ENCODE measurements at places on chromosomes 11 and 22.
A peak's percentile ranks its signal among the peaks of the same experiment; 100 is the strongest.

- no peak for DNase-seq
Observed at GRCh38 chr11:57370251-57370650, 10.7 kb downstream of the PRG3 start.

DNA sequence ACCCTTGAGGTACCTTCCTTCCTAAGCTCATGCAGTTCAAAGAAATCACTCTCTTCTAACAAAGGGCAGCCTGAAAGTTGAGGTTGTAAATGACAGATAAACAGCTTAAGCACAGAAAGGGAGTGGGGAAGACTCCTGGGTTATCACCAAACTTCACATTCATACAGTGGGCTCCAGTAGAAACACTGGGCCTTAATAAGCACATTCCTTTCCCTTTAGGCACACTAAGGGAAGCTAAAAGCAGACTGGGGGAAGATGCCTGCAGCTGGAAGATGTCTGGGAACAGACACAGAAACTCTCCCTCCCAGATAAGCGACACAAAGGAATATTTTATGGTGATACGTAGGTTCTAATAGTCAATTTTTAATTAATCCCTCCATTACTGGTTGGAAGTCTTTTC is 350.3 kb upstream of the MPPED2 start:
- DNase-seq, result no peak

DNA sequence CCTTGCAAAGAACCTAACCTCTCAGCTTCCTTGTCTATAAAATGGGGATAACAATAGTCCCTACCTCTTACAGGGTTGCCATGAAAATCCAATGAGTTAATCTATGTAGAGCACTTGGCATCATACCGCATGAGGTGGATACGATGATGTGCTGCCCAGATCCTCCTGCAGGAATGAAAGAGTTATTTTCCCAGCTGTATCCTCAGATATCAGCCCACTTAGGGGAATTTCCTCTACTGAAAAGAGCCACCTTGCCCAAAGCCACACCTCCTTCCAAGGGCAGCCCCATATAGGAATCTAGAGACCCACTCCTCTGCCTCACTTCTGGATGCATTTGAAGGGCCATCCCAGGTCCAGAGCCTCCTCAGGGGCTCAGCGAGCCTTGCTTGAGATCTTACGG is 128.4 kb downstream of the CCDC81 start:
- no peak for DNase-seq

DNA sequence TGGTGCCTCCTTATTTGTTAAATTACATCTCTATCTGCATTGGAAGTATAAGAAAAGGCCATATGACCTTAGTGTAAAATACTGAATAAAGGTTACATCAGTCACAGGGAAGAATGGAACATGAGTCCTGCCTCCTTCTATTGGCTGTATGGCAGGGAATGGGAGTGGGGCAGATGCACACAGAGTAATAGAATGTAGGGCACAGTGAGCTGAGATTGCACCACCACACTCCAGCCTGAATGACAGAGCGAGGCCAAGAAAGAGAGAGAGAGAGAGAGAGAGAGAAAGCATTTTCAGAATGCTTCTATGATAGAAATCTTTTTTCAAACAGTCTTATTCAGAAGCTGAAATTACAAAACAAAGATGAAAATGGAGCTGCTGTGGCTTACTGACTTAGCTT is 58.8 kb downstream of the SLN start:
- DNase-seq, result no peak

DNA sequence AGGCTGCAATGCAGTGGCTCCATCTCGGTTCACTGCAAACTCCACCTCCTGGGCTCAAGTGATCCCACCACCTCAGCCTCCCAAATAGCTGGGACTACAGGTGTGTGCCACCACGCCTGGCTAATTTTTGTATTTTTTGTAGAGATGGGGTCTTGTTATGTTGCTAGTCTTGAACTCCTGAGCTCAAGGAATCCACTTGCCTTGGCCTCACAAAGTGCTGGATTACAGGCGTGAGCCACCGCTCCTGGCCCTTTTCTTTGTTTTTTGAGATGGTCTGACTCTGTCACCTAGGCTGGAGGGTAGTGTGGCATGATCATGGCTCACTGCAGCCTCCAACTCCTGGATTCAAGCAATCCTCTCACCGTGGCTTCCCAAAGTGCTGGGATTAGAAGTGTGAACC is 21.0 kb downstream of the ARFGAP3 start:
- DNase-seq, result no peak

DNA sequence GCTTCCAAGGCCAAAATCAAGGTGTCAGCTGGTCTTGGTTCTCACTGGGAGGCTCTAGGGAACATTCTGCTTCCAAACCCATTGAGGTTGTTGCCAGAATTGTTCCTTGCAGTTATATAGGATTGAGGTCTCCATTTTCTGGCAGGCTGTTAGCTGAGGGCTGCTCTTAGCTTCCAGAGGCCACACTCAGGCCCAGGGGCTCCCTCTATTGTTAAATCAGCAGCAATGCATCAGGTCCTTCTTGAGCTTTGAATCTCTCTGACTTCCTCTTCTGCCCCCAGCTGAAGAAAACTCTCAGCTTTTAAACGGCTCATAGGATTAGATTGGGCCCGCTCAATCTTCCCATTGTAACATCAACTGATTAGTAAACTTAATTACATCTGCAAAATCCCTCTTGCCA is 39.3 kb upstream of the BSX start:
- no peak for DNase-seq

GRCh38 chr11:37088573-37088910 is 490.5 kb upstream of the RAG2 start:
- DNase-seq, result no peak

- peak; percentile 82 for DNase-seq
Observed at GRCh38 chr11:117907276-117908108, 21.7 kb downstream of the TMPRSS13 start.

DNA sequence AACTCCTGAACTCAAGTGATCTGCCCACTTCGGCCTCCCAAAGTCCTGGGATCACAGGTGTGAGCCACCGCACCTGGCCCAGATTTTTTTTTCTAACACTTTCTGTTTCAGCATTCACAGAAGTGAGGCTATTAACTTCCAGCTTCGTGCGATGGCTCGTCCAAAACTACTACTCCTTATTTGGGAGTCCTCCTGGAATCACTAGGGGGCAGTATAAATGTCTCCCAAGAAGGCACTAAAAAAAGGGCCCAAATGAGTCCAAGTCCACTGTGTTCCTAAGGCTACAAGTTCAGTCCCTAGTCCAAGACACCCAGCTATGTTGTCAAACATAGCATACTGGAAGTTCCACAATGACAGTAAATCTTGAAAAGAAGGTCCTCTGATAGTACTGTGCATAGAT is 63.2 kb upstream of the BIRC3 start:
- DNase-seq, result no peak

- no peak for DNase-seq
Observed at GRCh38 chr22:35116817-35117216, 50.9 kb downstream of the ISX start.

GRCh38 chr11:94272738-94273313 is 31.6 kb upstream of the IZUMO1R start:
- DNase-seq, result no peak

- no peak for DNase-seq
Observed at GRCh38 chr11:116072133-116072532, 567.9 kb upstream of the CADM1 start.

- no peak for DNase-seq
Observed at GRCh38 chr11:70556884-70557741, 158.8 kb downstream of the CTTN start.

DNA sequence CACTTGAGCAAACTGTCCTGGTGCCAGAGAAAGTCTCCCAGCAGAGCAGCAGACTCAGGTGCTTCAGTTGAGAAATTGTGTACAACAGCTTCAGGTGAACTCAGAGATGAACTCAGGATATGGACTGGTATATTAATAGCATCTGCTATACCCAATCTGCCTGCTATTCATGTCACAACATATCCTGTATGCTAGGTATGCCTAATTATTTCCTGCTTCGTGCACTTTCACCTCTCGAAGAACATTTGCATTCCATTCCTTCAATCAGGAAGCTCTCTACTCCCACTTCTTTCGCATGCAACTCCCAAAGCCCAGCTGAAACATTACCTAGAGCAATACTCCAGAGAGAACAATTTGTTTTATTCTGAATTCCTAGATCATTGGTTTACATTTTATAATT is 207.7 kb downstream of the KCNA4 start:
- no peak for DNase-seq

GRCh38 chr11:101582989-101583250 is 887 bp downstream of the TRPC6 start:
- DNase-seq, result no peak

DNA sequence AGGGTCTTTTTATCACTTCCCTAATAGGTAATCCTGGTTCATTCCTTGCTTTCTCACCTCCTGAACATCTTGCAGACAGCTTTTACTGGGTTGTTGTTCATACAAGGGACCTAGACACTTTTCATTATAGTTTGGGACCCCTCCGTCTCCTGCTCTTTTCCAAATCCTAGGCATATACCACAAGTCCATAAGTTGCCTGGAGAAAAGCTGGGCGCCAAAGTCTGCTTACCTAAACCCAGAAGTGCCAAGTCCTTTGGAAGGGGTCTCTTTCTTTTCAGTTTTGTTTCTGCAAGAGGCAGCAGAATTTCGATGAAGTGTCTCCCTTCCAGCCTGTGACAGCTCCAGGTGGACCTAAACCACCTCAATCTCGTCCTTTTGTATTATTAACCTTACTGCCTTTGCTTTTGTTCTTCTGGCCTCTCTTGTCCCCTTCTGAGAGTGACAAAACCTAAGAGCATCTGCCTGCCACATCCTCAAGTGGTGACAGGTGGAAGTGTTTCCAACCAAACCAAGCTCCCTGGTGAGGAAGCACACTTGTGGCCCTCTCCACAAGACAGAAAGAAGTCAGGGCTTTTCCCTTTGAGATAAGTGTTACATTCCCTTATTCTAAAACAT is 19.5 kb upstream of the P2RY6 start:
- DNase-seq, result peak; percentile 44

DNA sequence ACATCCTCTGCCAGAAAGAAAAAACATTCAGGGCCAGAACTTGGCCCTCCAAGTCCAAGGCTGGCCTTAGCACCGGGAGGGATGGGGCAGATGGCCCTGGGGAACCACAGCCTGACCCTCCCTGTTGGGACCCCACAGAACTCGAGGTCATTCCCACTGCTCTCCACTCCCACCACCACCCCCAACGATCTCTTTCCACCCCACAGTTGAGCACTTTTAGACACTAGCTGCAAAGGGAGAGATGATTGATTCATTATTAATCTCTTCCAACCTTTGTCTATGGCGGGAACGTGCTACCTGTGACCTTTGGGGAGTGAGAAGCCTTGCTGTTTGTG is 869.7 kb downstream of the BRD1 start:
- peak; percentile 25 for DNase-seq

DNA sequence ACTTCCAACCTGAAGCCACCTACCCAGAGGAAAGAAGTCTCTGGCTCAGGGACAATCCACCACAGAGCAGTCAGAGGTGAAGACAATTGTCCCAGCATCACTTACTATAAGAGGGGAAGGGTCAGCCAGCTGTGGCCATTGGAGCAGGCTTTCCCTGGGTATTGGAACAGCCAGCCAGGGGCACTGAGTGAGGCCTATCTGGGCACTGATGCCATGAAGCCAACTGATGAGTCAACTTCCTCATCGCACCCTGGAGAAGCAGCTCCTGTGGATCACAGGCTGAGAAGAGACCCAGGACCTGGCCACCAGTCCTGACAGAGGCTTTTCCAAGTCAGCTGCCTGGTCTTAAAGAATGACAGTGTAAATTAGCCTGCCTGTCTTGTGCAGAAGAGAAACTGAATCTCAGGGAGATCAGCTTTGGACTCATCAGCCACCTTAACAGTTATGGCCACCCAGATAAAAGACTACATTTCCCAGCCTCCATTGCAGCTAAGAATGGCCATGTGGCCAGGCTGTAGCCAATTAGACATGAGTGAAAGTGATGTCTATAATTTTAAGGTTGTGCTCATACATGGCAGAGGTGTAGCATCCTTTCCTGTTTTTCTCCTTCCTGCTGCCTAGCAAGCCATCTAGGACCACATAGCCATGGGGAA is 19.0 kb downstream of the CHST1 start:
- no peak for DNase-seq

GRCh38 chr11:92557879-92558278 is 333.3 kb downstream of the FAT3 start:
- no peak for DNase-seq

DNA sequence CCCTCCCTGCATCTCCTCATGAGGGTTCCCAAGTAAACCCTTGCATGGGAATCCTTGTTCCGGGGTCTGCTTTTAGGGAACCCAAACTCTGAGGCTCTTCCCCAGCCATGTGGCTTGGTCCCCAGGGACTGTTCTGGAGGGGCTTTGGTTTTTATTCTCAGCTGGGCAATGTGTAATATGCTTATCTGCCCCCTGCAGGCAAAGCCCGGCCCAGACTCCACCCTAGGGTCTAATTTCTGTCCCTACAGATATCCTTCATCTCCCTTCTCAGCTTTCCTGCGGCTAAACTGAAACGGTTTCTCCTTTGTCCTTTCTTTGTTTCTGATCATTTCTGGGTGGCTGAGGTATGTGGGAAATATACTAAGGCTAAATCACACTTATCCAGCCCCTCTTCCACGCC is 37.1 kb downstream of the TST start:
- no peak for DNase-seq

GRCh38 chr22:22681221-22681739 is 36.9 kb downstream of the GGTLC2 start:
- DNase-seq, result peak; percentile 60

- no peak for DNase-seq
Observed at GRCh38 chr22:17629641-17630040, 1.1 kb upstream of the ATP6V1E1 start.

DNA sequence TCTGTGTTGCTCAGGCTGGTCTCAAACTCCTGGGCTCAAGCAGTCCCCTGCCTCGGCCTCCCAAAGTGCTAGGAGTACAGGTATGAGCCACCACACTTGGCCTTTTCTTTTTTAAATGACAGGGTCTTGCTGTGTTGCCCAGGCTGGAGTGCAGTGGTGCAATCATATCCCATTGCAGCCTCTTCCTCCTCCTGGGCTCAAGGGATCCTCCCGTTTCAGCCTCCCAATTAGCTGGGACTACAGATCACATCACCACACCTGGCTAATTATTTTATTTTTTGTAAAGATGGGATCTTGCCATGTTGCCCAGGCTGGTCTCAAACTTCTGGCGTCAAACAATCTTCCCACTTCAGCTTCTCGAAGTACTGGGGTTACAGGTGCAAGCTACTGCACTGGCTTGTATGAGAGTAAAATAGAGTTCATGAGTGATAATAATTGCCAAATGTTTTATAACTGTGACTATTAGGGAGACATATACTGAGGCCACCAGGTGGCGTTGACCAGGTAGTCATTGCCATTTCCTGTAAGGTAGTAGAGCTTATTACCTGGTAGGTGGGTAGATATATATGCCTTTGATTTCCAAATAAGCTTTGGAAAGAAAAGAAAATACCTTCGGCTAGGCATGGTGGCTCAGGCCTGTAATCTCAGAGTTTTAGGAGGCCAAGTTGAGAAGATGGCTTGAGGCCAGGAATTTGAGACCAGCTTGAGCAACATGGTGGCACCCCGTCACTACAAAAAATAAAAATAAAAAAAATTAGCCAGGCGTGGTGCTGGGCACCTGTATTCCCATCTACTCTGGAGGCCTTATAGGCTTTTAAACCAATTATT is 5.4 kb downstream of the FDX1 start:
- DNase-seq, result no peak

- DNase-seq, result no peak
Observed at GRCh38 chr11:118175993-118176777, at the start of gene SCN2B. Gene SCN2B (minus strand): TSS chr11:118176639. CDS start chr11:118176431, 208 bp downstream.

GRCh38 chr11:70699294-70700221 is 301.2 kb downstream of the CTTN start:
- no peak for DNase-seq
